ENCODE measurements at places on chromosomes 4 and X.
A peak's percentile ranks its signal among the peaks of the same experiment; 100 is the strongest.

DNA sequence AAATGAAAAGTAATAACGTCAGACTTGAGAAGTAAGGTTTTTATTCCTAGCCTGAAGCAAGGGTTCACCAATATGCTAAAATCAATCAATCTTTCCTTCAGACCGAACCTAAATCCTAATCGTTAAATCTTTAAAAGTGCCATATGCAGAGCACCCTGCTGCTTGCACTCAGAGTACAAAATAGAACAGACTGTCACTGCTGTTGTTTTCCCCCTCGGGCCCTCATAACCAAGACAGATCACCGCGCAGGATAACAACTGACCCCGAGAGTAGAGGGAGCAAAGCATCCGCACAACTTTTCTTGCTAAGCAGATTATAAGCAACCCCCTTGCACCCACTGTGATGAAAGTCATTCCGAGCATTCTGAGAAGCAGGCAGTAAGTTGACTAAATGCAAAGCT is 550.9 kb upstream of the NDST4 start:
- no peak for DNase-seq

- DNase-seq = no peak
These were observed 101.3 kb downstream of the NYX start for GRCh38 chrX:41548411-41548810.

- DNase-seq = no peak
These were observed 628 bp downstream of the MXD4 start for GRCh38 chr4:2261110-2261852.

- DNase-seq = peak; percentile 28
These were observed 414.8 kb downstream of the OPHN1 start for GRCh38 chrX:68018248-68019203.

GRCh38 chr4:82900066-82900410 is 497 bp upstream of the THAP9 start:
- DNase-seq = no peak

GRCh38 chr4:122378711-122379110 is at the start of gene ADAD1:
Gene ADAD1 (plus strand): TSS chr4:122379011. CDS start chr4:122380070, 1,059 bp downstream.
- no peak for DNase-seq

GRCh38 chr4:45438047-45438446 is 685.8 kb downstream of the GABRG1 start:
- DNase-seq = no peak

GRCh38 chrX:104013606-104014005 is at the start of gene H2BW1:
Gene H2BW1 (minus strand): TSS chrX:104013708. CDS start chrX:104013576, 132 bp downstream.
- DNase-seq = no peak

DNA sequence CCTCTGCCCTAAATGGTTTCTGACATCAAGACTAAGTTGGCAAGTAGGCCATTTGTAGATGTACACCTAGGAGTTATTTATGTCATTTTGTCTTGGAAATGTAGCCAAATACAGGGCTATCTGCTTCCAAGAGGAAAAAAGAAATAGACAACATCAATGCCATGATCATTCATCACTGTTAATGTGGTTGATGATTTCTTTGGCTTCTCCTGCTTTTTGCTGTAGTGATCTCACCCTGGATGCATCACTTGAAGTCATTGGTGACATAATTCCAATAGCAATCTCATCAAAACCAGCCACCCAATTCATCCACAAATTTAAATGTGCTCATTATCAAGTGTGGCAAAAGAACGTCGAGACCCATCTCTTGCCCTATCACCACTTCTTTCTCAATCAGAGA is 222.6 kb upstream of the PPARGC1A start:
- DNase-seq = no peak

GRCh38 chr4:78945651-78946179 is 6.5 kb upstream of the PAQR3 start:
- no peak for DNase-seq

GRCh38 chr4:2470791-2471190 is 1.9 kb downstream of the RNF4 start:
- no peak for DNase-seq

DNA sequence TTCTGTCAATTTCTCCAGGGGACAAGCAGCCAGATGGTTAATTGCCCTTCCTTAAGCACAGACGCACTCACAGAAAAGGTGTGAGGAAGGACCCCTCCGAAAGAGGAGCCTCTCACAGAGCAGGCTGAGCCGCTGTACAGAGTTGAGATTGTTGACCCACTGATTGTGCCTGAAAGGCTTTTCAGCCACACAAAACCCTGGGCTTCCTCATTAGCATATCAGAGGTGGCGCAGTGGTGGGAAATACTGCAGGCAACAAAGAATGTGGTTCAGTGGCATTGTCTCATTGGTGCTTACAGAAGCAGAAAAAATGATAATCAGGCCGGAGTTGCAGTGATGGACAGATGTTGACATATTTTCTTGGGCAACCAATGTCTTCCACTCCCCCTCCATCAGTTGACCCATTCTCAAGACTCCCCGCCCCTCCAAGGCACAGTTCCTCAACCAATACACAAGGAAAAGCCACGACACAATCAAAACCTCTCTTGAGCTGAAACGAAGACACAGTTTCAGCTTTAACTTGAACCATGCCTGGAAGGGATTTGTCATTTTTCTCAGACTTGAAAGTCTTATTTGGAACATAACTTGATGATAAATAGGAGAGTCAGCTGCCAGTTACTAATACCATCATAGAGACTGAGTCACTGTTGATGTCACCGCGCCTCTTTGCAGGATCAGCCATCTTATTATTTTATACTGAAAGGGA is 53.1 kb downstream of the ATXN3L start:
- DNase-seq = no peak

- no peak for DNase-seq
These were observed 69.2 kb downstream of the PLS3 start for GRCh38 chrX:115630204-115630603.

GRCh38 chrX:42519666-42520231 is 258.2 kb downstream of the PPP1R2C start:
- no peak for DNase-seq

DNA sequence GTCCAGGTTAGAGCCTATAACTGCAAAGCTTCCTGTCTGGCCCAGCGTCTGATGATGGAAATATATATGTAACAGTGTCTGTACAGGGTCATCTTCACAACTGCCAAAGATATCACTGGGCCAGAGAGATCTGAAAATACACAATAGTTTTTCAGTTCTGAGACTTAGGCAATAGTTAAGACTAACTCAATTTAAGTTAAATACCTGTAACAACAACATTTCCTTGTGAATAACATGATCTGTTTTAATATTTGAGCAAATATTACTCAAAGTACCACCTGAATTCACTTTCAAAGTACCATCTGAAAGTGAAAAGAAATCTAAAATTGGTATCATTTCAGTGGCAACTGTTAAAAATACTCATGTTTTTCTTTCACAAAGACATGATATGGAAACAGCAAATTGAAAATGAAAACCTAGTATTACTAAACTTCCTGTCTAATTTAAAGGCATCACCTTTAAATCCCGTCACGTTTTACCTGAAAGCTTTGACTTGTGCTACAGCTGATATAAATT is 9.6 kb downstream of the ZAR1 start:
- no peak for DNase-seq

- no peak for DNase-seq
These were observed 214.6 kb downstream of the ADGRA3 start for GRCh38 chr4:22301253-22301652.

GRCh38 chr4:112765317-112765974 is 128.5 kb downstream of the LARP7 start:
- peak; percentile 60 for DNase-seq

DNA sequence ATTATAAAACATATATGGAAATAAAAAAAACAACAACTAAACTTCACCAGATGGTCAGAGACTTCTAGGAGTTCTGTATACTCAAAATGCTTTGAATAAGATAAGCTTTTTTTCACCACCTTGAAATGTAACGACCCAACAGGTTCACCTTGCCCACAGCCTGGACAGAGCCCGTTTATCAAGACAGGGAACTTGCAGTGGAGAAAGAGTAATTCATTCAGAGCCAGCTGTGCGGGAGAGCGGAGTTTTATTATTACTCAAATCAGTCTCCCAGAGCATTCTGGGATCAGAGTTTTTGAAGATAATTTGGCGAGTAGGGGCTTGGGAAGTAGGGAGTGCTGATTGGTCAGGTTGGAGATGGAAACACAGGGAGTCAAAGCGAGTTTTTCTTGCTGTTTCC is 38.5 kb downstream of the AGA start:
- DNase-seq = no peak

DNA sequence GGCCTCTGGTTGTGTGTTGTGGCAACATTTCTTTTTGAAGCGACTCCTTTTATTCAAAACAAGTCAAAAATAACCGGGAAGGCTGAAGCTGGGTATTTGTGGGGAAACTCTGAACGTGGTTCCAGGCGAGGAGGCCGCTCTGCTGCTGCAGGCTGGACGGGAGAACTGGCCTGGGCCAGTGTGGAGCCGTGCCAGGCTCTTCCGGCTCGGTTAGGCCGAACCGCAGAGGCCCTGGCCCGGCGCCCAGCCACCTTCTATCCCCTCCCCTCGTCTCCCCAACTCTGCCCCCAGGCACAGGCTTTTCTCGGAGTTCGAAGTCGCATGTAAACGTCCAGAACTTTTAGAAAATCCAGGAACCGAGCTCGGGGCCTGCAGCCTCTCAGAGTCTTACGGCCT is 2.4 kb upstream of the BCOR start:
- peak; percentile 64 for DNase-seq

DNA sequence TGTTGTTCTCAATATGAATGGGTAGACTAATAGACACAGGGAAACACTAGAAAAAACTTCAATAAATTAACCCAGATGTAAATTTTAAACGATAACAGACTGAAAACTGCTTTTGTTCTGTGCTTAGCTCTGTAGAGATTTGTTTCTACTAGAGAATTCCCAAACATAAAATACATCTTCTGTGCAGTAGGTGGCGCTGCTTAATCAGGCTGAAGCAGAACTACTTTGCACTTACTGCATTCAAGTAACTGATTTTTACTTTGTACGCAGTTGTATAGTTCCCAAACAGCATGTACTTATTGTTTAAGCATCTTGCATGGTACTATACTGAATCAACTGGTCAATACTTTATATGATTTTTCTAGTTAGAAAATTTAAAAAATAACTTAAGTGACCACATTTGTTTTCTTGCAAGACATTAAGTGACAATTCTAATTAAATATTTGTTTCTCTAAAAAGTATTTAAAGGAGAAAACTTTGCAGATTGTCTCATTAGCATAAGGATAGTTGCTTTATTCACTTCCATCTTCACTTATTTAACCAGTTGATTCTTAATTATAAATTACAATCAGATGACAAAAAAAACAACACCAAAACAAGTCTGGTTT is 490.6 kb downstream of the IL15 start:
- peak; percentile 46 for DNase-seq

DNA sequence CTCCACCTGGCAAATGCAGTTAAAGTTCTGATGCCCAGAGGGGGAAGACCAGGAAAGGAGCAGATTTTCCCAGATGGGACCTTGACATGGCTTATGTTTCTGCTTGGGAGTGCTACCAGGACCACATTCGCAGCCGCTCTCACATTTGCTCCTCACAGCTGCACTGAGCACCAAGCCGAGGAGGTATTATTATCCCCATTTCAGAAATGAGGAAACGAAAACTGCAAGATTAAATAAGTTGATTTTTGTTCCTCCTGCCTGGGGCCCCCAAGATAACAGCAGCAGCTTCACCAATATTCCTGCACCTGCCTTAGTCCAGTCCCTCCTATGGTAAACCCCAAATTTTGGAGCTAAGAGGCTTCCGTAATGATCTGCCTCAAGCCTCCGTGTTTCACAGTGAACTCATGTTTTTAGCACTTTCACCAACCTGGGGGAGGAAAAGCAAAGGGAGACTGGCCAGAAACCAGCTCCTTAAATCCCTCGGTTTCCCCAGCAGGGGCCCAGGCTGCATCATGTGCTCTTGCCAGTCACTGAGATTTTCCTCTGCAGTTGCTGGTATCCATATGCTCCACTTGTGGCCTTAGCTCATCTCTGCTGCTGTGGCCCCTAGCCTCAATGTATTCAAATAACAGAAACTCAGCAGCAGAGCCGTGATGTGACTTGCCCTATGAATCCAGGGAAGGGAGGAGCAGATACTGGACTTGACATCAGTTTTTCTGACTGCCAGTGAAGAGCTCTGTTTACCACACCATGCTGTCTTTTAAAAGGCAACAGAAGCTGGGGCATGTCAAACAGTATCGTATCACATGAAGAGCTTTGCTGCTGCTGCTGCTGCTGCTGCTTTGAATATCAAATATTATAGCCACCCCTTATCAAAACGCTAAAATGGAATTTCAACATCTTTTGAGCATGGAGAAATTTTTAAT is 95.5 kb upstream of the KLHL13 start:
- DNase-seq = no peak

DNA sequence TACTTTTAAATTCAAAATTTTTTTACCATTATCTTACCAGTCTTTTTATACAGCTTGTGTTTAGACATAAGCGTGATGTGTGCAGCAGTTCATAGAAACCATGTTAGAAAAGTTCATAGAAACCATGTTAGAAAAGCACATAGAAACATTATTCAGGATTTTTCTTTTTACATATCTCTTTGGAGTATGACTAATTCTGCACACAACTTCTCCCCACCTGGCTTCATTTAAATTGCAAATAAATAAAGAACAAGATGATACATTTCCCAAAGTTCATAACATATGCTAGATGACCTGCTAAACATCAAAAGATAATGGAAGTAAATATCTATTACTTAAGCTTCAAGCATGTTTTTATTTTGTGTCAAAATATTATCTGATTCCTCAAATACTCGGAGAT is 201.9 kb downstream of the BANK1 start:
- no peak for DNase-seq

DNA sequence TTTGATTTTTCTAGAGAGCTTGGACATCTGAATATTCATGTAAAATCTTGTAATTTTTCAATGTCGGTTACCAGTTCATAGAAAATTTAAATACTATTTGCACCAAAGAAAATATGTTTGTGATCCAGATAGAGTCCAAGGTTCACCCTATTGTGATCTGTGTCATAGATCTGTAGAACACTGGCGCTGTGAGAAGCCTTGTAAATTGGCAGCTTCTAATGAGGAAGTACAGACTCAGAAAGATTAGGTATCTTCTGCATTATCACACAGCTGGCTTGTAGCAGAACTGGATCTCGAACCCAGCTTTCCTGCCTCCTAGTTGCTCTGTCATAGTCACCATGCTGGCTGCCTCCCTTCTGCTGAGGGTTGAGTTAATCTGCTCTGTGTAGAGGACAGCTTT is 106.5 kb upstream of the PAK3 start:
- no peak for DNase-seq

DNA sequence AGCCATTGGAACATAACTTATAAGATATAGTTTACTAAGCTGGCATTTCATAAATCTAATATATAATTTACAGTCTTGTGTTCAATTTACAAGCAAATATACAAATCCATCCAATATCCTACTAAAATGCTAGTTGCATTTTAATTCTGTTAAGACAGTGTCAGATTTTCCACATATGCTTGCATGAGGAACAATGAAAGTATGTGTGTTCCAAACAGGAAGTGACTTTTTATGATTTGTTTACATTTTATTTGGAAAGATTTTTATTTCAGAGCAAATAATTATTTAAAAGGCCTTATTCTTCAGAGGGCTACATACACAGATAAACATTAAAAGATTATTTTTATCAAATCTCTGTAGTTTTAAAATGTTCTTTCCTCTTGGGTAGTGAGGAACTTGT is 130.1 kb downstream of the KLHL34 start:
- DNase-seq = no peak

All from NCI-H1092 treated with DMSO at 0.1 percent for 48 hours (cell line).